ENCODE measurements at places on chromosomes 3 and 15. TPM values are rescaled to one million over a fixed set of nuclear protein-coding genes. Genes with fewer than 3 reads are reported as not detected.

GRCh38 chr15:23052522-23052921, 13.2 kb upstream of the TUBGCP5 start:
- DNase-seq, result no peak

- DNase-seq, result no peak
Observed at GRCh38 chr3:146156666-146157314, 4.2 kb downstream of the PLOD2 start.

The BCL6 gene
- 12.8 TPM for polyA plus RNA-seq

DNA sequence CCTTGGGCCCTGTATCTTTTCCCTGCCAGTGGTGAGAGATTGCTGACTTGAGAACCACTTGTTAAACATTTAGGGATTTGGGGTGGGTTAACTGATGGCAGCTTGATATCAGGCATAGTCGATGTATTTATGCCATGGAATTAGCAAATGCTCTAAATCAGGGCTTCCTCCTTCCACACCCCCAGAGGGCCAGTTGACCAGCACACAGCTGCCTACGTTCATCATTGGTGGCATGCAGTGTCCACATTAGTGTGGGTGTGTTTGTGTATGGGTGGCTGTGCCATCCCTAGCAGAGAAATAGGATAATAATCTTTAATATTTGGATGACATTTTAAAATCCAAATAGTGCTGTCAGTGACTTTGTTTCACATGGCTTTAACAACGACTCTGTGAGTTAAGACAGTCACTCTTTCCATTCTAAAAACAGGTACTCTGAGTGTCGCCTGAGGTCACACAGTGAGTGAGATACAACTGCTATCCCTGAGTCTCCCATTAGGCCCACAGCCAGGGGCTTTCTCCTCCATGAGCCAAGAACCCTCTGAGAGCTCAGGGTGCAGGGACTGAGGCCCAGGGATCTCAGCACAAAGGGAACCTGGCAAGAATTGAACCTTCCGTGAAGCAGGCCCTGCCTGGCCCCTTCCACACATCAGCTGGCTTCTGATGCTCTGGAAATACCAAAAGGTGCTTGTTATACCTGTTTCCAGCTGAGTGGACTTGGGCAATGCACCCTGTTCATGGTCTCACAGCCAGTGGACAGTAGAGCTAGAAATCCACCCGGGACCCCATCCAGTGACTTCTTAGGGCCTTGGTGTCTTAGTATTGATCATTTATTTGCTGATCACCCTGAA, 4.3 kb upstream of the LTF start:
- no peak for DNase-seq
